ENCODE measurements at places on chromosomes 7 and 10.

- no peak for DNase-seq
Observed at GRCh38 chr7:116518961-116519360, 5.9 kb upstream of the CAV1 start.

GRCh38 chr7:117854186-117854585, 19.1 kb downstream of the CTTNBP2 start:
- DNase-seq, result no peak

- no peak for DNase-seq
Observed at GRCh38 chr7:50372923-50373322, 68.4 kb downstream of the IKZF1 start.

- DNase-seq, result no peak
Observed at GRCh38 chr7:70712942-70713341, 419.0 kb upstream of the GALNT17 start.

DNA sequence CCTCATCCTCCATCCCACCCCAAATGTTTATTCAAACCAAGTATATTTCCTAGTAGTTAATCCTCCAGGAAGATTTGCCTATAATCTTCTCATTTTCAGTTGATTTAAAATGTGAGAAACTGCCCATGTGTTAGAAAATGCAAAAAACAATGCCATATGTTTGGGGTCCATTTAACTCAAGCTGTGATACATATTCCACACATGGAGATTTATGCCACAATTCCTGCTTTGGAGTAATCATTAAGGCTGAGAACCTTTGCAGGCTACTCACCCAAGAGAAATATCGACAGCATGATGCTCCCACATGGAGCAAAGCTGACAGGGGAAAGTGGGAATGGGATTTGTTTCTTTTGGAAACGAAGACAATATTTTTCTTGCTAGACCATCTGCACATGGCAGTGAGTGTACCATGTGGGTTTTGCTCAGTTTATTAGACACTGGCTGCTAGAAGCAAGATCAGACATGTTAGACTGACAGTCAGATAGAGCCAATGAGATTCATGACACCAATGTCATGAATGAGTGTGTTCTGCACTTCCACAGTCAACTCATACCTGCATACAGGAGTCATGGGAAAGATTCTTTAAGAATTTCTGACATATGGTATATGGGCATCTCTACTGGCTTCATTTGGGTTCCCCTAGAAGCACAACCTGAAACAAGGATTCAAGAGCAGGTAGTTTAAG, 3.4 kb upstream of the GRM8 start:
- no peak for DNase-seq
